ENCODE measurements at places on chromosomes 2 and 18. TPM values are rescaled to one million over a fixed set of nuclear protein-coding genes. Genes with fewer than 3 reads are reported as not detected.

- DNase-seq, result no peak
Measured at GRCh38 chr2:86335865-86336674, 1.4 kb downstream of the REEP1 start.

RUFY4 gene
- not detected for total RNA-seq

DNA sequence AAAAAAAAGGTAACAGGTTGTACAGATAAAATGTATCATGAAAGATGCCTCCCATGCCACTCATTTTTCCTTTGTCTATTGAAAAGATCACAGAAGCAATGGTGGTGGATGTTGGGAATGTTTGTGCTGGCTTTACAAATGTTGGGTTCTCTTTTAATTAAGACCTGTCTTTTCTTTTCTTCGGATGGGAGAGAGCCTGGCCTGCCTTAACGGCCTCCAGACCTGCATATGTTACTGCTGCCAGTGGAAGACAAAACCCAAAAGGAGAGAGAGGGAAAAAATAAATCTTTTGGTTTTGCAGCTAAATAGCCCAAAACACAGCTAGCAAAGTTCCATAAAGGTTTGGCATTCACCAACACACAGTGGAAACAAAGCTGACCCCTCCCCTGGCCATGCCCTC, 50.5 kb upstream of the FZD7 start:
- no peak for DNase-seq

MLPH gene
- 67.8 TPM for total RNA-seq

GRCh38 chr2:229445501-229446211, 174.6 kb upstream of the PID1 start:
- DNase-seq, result no peak

RPL31 gene
- total RNA-seq, result 1,668 TPM

DNA sequence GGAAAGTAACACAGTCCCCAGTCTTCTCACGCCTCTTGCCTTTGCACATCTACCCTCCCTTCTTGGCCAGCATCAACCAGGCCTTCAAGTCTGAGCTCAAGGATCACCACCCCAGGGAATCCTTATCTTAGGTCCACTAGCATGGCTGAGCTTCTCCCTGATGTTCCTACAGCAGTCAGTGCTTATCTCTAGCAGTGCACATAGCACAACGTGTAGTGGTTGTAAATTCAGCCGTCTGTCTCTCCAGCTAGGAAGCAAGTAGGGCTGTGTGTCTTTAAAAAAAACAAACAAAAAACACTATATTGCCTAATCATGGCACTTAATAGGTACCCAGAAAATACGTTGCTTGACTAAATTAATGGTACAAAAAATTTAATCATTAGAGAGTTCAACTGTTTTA, 29.2 kb downstream of the KCNG3 start:
- no peak for DNase-seq

MROH2A gene
- total RNA-seq, result 2.4 TPM

DNA sequence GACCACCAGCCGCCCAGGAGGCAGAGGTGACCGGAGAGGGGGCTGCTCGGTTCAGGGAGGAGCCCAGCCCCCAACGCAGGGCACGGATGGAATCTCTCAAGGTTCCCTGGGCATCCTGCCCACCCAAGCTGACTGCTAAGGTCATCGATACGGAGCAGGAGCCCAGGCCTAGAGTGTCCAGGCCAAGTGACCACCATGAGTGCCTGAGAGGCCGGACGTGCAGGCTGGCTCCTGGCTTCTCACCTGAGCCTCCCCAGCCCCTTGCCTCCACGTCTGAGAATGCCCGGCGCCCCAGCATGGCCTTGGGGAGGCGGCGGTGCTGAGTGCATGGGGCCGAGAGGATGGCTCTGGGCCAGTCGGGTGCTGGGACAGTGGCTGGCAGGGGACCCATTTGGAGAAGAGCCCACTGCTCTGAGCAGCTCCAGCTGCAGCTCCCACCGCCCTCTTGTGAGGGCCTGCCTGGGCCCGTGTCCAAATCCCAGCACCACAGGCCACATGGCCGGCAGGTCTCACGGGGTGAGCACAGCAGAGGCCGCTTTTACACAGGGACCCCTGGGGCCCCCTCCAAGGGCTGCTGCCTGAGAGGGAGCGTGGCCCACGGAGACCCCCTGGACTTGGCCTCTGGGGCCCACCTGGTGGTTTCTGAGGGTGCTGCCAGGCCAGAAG, 102.8 kb upstream of the CTDP1 start:
- DNase-seq, result no peak

MEIS1 gene
- 3.1 TPM for total RNA-seq

GRCh38 chr2:168536925-168537466, 80.9 kb downstream of the CERS6 start:
- no peak for DNase-seq

DNA sequence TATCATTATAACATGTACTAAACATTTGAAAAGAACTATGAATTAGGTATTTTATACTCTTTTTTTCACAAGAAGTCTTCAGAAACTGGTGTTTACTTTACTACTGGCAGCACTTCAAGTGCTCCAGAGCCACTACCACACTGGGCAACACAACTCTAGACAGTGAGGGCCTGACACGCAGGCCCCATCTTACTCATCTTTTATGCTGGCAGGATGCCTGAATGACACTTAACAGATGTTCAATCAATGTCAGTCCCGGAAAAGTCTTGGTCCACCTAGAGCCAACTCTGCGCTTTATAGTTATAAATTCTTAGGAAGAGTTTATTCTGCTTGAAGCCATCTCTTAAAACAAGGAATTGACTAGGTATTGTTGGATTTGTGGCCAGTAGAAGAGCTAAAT, 8.7 kb upstream of the WIPF1 start:
- no peak for DNase-seq

All from HT-29 (cell line).